ENCODE measurements at places on chromosomes 7 and 10.

DNA sequence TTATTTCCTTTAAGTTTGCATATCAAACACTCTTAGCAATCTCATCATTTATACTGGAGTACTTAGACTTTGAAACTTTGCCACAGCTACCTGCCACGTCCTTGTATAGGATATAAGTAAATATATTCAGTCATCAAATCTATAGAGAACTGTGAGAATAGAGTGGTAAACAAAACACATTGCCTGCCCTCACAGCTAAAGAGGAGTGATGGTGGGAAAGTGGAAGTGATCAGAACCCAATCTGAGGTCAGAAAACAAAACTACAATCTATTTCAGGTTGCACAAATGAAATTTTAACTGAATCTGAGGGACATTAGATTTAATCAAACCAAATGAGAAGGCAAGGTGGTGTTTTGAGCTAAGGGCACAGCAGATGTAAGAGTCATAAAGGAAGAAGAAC is 74.8 kb downstream of the ZEB1 start:
- H3K36me3 ChIP-seq = peaks cover 11% of the 10 kb centered on the region
- no peaks in the 10 kb centered on the region for H3K27me3 ChIP-seq
- no peak for DNase-seq

GRCh38 chr7:100435401-100436304 is 644 bp downstream of the PPP1R35 start:
- peak overlapping the region; percentile 76 for H3K4me3 ChIP-seq
- no peaks in the 10 kb centered on the region for H3K27me3 ChIP-seq
- no peak for DNase-seq
- H3K36me3 ChIP-seq = peaks cover 22% of the 10 kb centered on the region
- peak overlapping the region; percentile 66 for H3K27ac ChIP-seq
- peaks cover 19% of the 10 kb centered on the region for H3K4me1 ChIP-seq

- no peaks in the 10 kb centered on the region for H3K36me3 ChIP-seq
- H3K4me1 ChIP-seq = no peaks in the 10 kb centered on the region
- no peak overlapping the region for H3K27ac ChIP-seq
- H3K4me3 ChIP-seq = no peak overlapping the region
Observed at GRCh38 chr7:123849855-123850254, 4.9 kb downstream of the HYAL4 start.

DNA sequence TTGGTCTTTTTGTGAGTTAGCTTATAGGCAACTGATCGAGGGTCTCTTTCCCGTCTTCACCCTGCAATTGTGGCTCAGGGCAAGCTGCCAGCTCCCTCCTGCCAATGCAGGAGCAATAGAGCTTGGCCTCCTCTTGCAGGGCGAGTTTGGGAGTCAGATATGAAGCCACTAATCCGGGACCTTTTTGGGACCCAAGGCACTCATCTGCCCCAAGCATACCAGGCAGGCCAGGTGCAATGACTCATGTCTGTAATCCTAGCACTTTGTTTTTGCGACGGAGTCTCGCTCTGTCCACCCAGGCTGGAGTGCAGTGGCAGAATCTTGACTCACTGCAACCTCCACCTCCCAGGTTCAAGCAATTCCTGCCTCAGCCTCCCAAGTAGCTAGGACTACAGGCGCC is 21.1 kb downstream of the LIMK1 start:
- DNase-seq = peak; percentile 50
- H3K4me3 ChIP-seq = no peak overlapping the region
- H3K27ac ChIP-seq = no peak overlapping the region
- no peaks in the 10 kb centered on the region for H3K27me3 ChIP-seq

DNA sequence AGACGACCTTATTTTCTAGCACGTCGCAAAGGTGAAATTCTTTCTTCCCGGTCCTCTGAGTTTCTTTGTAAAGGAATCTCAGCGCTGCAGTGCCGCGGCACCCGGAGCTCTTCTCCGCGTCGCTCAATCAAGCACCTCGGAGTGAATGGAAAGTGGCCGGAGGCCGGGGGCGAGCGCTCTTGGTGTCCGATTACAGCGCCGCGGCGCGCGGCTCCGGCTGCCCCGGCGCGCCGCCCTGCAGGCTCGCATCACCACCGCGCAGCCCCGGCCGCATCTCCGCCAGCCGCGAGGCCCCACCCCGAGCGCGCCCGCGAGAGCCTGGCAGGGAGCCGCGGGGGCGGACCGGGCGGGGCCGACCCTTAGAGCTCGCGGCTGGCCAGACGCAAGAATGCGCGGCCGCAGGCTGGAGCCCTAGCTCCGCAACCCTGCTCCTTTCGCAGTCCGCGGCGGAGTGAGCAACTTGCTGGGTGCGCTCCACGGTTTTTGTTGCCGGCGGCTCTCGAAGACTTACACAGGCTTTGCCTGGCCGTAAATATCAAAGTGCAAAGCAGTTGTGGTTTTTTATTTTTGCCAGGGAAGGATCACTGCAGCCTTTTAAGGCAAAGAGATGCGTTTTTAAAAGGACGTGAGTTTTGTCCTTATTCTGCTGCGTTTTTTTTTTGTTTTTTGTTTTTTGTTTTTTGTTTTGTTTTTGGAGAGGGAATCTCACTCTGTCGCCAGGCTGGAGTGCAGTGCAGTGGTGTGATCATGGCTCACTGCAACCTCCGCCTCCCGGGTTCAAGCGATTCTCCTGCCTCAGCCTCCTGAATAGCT is at the start of gene SEMA3C:
Gene SEMA3C, minus strand, starts transcription at position 143 of the 813 bp plus-strand sequence. CDS start 2,270 bp downstream, outside the sequence.
- DNase-seq = peak; percentile 94
- H3K27me3 ChIP-seq = no peaks in the 10 kb centered on the region
- peaks cover 10% of the 10 kb centered on the region for H3K36me3 ChIP-seq
- H3K4me1 ChIP-seq = peaks cover 7% of the 10 kb centered on the region

DNA sequence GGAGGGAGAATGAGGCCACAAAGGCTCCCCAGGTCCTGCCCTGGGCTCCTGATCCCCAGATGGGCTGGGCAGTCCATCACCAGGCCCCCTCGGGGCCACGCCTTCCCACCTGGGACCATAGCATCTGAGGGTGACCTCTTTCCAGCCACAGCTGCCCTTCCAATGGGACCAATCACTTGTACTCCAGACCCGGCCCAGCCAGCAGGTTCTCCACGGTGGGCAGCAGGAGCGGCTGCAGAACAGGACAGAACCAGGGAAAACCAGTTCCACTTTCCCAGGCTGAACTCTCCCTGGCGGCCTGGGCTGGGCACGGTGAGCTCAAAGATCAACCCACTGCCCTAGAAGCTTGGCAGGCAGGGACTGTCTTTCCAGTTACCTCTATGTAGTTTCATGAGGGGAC is 257.6 kb downstream of the MAD1L1 start:
- H3K27ac ChIP-seq = no peak overlapping the region
- H3K27me3 ChIP-seq = no peaks in the 10 kb centered on the region

DNA sequence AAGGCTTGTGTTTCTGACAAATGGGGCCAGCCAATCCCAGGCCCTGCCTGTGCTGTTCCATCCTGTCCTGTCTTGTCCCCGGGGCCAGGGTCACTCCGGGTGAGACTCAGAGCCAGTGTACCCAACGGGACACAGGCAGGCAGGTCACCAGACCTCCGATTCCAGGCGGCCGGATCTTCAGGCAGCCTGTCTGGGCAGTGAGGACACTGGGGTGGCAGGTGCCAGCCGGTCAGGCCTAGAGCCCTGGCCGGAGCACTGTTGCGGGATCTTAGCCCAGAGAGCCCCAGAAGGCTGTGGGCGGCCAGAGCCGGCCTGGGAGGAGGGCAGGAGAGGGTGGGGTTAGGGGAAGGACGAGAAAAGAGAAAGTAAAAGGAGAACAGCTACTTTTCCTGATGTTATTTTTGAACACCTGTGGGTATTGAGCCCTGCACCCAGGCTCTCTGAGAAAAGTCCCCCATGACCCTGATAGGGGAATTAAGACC is 134.3 kb upstream of the TNRC18 start:
- DNase-seq = no peak
- no peaks in the 10 kb centered on the region for H3K36me3 ChIP-seq
- H3K4me3 ChIP-seq = no peak overlapping the region
- no peaks in the 10 kb centered on the region for H3K27me3 ChIP-seq
- H3K4me1 ChIP-seq = peaks cover 30% of the 10 kb centered on the region

DNA sequence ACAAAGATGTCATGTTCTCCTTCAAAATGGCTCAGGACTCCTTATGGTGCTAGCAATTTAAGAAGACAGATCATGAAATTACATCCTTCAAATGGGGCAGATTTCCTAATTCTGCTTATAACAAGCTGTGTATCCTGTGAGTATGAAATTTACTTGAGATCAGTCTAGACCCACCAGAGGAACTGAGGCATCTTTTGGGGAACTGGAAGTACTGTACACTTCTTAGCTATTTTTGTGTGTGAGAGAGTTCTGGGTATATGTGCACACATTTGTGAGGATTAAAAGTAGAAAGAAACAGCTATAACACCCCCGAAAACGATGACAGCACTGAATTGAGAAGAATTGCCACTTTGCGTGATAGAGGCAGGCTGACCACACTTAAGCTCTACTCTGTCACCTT is 187.0 kb upstream of the CCDC6 start:
- H3K4me3 ChIP-seq = no peak overlapping the region
- no peak overlapping the region for H3K27ac ChIP-seq
- no peaks in the 10 kb centered on the region for H3K4me1 ChIP-seq
- DNase-seq = no peak
- no peaks in the 10 kb centered on the region for H3K27me3 ChIP-seq

GRCh38 chr7:29254591-29254990 is 60.0 kb downstream of the CHN2 start:
- no peak overlapping the region for H3K4me3 ChIP-seq
- H3K27me3 ChIP-seq = no peaks in the 10 kb centered on the region
- DNase-seq = no peak
- peaks cover 8% of the 10 kb centered on the region for H3K4me1 ChIP-seq
- no peaks in the 10 kb centered on the region for H3K36me3 ChIP-seq
- no peak overlapping the region for H3K27ac ChIP-seq

GRCh38 chr10:102773986-102774385 is 30.2 kb downstream of the WBP1L start:
- no peaks in the 10 kb centered on the region for H3K27me3 ChIP-seq
- H3K27ac ChIP-seq = peak overlapping the region; percentile 43
- H3K36me3 ChIP-seq = no peaks in the 10 kb centered on the region
- H3K4me3 ChIP-seq = no peak overlapping the region

All from astrocyte (in vitro differentiated cells and primary cell).